ENCODE measurements at places on chromosomes 16 and 17.

DNA sequence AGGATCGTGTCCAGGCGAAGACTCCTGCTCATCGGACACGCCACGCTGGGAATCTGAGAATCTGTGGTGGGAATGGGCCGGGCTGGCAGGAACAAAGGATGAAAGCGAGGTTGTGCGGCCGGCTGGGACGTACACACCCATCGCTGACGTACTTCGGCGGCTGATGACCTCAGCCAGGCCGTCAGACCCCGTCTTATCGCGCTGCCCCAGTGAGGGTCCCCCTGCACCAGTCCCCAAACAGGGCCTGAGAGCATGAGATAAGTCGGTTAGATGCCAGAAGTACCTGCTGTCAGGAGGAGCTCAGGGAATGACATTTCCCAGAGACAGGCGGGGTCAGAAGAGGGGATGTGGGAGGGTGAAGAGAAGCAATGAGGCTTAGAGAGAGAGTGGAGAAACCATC lies 16.0 kb upstream of the SP6 start:
- no peak for DNase-seq

- peak; percentile 78 for DNase-seq
Observed at GRCh38 chr16:11257131-11257938, 1.3 kb upstream of the SOCS1 start.

DNA sequence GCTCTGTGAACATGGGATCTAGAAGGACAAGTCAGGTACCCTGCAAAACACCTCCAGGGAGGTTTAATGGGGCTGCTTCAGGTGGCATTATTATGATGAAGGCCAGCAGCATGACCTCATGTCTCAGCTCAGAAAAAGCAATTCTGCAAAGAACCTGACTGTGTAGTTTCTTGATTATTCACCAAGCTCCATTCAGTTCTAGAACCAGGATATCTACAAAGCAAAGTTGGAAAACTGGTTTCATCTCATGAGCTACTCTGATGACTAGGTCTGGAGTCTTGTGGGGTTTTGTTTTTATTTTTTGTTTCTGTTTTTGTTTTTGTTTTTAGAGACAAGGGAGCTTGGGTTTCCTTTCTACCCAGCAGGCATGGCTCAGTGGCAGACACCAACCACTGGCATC lies 19.0 kb upstream of the LRRC37A3 start:
- DNase-seq = no peak

DNA sequence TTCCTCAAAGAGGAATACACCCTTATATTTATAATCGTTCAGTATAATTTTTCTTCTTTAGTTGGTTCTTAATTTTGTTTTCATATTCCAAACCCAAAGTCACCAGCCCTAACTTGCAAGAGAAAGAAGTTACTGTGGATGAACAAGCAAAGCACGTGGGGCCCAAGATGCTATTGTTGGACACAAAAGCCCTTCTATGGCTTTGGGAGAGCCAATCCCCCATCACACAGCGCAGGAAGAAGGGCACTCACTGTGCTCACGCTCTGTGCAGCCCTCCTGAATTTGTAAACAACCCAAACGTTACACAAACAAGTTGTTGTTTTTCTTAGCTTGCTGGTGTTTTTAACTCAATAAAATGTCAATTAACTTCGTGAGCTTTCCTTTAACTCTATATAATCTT lies 22.5 kb downstream of the SPPL2C start:
- DNase-seq = no peak

GRCh38 chr17:36461330-36462110 lies 25.0 kb upstream of the ZNHIT3 start:
- no peak for DNase-seq

Data from AG10803 (cell line).